ENCODE measurements at places on chromosomes 4 and X. TPM values are rescaled to one million over a fixed set of nuclear protein-coding genes. Genes with fewer than 3 reads are reported as not detected.
A peak's percentile ranks its signal among the peaks of the same experiment; 100 is the strongest.

The RTL3 gene
- not detected for total RNA-seq

The APELA gene
- total RNA-seq, result not detected

The STOX2 gene
- total RNA-seq, result 49.2 TPM

The PHKA1 gene
- total RNA-seq, result 2.3 TPM

The MID2 gene
- 13.6 TPM for total RNA-seq

The SPIN2A gene
- total RNA-seq, result 0.54 TPM

The MTNR1A gene
- total RNA-seq, result not detected

The MAMLD1 gene
- total RNA-seq, result 1.1 TPM

The NXF2B gene
- 0.39 TPM for total RNA-seq

The RNF128 gene
- 12.0 TPM for total RNA-seq

The MAGEA10 gene
- not detected for total RNA-seq

The CYSLTR1 gene
- 5.4 TPM for total RNA-seq

The KCND1 gene
- total RNA-seq, result 3.1 TPM

DNA sequence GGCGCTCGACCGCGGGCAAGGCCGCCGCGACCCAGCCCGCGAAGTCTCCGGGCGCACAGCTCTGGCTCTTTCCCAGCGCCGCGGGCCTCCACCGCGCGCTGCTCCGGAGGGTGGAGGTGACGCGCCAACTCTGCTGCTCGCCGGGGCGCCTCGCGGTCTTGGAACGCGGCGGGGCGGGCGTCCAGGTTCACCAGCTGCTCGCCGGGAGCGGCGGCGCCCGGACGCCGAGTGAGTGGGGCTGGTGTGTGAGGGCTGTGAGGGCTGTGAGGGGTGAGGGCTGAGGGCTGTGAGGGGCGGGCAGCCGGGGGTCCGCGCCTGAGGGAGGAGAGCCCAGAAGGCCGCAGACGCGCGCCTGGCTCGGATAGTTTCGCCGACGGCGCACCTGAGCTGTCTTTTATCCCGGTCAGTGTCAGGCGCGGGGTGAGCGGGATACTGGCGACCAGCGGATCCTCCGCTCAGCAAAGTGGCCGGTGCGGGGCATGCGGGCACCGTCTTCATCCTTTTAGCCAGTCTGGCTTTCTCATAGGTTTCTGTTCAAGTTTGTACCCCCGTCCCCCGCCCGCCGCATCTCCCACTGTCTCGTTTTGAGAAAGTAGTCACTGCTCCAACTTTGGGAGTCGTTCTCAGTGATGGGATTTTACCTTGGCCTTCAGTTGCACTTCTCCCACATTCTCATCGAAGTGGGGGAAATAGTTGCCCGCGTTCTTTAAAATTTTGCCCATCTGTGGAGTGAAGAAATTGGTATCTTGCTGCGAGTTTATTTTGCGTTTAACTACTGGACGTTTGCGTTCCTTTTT is 586 bp downstream of the HERC5 start:
- DNase-seq, result peak; percentile 28

- no peak for DNase-seq
These were observed 29.6 kb downstream of the TRIM2 start for GRCh38 chr4:153233761-153234371.

DNA sequence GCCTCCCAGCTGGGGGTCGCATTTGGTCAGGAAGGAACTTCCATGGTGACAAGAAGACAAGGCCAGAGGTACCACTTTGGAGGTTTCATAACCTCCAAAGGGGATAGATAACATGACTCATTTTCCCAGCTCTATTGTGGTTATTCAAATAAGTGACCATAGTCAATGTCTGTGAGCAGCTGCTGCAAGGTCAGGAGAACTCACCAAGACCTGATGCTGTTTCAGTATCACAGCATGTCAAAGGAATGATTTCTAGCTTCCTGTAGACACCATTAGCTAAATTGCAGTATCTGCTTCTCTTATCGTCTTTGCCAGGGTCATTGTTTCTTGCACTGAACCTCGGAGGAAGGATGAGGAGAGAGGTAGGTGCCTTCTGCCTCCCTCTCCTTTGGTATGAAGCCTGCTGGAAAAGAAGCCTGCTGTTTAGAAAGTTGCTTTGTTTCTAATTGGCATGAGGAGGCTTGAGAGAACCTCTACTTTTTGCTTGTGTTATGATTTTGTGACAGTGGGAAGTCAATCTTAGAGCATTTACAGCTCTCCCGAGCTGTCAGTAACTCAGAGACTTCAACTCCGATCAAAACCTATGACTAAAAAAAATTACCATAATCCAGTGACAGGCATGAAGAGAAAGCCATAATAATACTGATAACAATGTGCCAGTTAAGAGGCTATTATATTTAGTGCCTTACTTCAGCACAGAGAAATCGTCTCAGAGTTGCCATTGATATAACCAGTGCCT is 38.0 kb upstream of the GATB start:
- DNase-seq, result no peak

DNA sequence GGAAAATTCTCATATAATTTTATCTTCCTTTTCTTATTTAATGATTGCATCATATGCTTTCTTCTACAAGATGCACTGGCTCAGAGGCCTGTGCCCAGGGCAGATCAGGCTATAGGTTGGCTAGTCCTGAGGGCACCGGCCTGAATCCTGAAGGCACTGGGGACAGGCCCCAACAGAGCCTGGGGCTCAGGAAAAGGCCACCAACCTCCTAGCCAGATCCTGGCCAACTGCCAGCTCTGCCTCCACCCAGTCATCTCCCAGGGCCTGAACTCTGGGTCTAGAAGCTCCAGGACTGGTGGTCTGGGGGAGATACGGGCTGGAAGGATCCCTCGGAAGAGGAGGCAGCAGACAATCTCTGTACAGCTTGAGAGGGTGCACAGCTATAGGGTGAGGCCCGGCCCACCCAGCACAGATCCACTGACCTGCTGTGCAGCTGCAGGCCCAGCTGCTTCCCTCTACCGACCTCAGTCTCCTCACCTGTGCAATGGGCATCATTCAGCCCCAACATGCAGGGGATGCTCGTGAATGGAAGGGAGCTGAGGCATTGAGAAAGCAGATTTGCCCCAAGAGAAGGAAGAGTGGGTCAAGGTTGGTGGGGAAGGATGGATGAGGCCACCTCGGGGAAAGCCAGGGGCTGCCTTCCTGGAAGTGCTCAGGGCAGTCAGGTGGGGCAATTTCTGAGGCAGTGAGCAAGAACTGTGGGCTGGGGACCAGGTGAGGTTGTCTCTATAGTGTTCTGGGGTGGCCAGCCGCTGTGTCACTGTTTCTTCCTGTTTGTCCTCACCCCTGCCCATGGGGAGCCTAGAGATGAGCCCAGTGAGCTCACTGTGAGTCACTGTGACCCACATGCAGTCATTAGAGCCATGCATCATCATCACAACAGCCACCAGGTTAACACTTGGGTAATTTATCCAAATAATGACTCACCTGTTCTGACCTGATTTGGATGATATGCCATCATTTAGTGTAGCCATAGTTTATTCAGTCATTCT is 22.4 kb upstream of the XAGE2 start:
- no peak for DNase-seq

- no peak for DNase-seq
These were observed 85.6 kb downstream of the CASP3 start for GRCh38 chr4:184563621-184564020.

GRCh38 chr4:155773196-155773800 is 14.5 kb downstream of the GUCY1B1 start:
- no peak for DNase-seq

DNA sequence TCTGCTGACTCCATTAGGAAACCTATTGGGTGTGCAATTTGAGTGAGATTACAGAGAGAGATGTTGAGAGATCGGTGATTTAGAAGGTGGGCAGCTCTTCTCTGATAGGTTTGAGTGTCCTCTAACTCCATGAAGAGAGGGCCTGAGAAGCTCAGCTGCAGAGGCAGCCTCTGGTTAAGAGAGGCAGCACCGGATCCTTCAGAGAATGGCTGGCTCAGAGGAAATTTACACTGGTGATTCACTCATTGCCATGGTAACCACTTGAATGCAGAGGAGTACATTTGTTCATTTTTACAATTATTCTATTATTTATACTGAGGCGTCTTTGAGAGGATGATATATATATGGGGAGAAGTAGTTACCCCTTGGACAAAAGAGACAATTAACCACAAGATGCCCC is 171.7 kb downstream of the PDGFRA start:
- DNase-seq, result peak; percentile 30

DNA sequence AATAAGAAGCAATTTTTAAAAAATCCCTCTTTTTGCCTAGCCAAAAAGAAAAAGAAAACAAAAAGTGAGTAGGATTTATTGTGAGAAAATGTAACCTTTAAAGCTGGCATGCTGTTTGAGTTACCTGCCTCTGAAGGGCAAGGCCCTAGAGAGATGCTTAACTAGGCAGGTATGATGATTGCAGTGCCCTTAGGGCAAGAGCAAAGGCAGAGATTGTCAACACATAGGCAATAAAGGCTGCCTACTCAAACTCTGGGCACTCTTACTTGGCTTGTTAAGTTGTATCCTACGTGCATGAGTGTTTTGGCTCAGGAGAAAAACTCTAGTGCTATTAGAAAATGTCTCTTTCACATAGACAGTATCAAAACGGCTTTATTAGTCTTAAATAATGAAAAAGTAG is 306.0 kb downstream of the RPA4 start:
- DNase-seq, result no peak

- DNase-seq, result no peak
These were observed 362.3 kb downstream of the PABPC4L start for GRCh38 chr4:133839326-133839725.

GRCh38 chrX:11406109-11406765 is 113.0 kb downstream of the AMELX start:
- DNase-seq, result no peak

DNA sequence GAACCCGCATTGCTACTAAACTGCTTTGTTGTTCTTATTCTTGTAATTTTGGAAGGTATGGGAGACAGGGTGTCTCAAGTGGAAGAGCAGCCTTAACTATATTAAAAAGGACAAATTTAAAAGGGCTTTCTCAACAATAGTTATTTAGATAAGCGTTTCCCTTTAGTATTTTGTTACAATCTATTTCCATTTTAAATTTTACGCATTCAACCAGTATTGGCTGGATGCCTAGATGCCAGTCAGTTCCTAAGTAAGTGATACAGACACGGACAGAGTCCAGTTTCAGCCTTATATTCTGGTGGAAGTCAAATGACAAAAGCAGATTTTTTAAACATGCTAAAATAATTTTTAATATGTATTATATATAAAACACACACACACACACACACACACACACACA is 28.3 kb downstream of the FAT1 start:
- no peak for DNase-seq

GRCh38 chrX:105876658-105877057 is 54.3 kb downstream of the NRK start:
- no peak for DNase-seq

- DNase-seq, result no peak
These were observed 56.7 kb downstream of the FNIP2 start for GRCh38 chr4:158825433-158826036.

GRCh38 chr4:38610521-38610920 is 53.5 kb upstream of the KLF3 start:
- no peak for DNase-seq

DNA sequence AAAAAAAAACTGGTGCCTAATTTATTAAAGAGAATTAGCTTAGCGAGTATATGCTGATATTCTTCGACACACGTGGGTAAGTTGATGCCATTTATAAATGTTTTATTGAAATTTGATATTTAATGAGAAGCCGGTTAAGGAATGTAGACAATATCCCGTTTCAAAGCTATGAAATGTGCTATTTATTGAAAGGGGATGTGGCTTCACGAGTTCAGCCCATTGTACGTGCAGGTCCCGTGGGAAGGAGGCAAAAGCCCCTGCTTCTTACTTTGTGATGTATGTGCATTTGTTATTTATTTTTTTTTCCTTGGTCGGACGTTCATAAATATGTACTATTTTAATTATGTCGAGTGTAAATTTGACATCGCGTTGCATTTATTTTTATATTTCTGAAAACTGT is 20.2 kb downstream of the SHOX start:
- DNase-seq, result no peak

GRCh38 chr4:73844345-73844744 is 7.9 kb downstream of the CXCL6 start:
- no peak for DNase-seq

- no peak for DNase-seq
These were observed 120.5 kb downstream of the CAMK2D start for GRCh38 chr4:113641025-113641431.

DNA sequence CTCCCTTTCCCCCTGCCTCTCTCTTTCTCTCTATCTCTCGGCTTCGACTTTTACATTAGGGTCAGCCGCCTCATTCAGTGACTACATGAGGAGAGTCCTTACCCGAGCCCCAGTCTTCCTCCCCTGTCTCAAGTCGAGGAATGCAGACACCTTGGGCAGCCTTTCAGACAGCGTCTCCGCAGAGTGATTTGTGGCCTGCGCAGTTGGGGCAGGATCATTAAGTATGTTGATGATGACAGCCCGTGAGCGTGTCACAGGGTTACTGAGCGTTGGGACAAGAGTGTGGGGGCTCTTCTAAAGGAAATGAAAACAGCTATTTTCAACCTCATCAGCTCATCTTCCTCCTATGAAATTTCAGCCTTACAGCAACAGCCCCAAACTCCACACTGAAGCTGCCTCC is 312.1 kb upstream of the GATB start:
- no peak for DNase-seq

DNA sequence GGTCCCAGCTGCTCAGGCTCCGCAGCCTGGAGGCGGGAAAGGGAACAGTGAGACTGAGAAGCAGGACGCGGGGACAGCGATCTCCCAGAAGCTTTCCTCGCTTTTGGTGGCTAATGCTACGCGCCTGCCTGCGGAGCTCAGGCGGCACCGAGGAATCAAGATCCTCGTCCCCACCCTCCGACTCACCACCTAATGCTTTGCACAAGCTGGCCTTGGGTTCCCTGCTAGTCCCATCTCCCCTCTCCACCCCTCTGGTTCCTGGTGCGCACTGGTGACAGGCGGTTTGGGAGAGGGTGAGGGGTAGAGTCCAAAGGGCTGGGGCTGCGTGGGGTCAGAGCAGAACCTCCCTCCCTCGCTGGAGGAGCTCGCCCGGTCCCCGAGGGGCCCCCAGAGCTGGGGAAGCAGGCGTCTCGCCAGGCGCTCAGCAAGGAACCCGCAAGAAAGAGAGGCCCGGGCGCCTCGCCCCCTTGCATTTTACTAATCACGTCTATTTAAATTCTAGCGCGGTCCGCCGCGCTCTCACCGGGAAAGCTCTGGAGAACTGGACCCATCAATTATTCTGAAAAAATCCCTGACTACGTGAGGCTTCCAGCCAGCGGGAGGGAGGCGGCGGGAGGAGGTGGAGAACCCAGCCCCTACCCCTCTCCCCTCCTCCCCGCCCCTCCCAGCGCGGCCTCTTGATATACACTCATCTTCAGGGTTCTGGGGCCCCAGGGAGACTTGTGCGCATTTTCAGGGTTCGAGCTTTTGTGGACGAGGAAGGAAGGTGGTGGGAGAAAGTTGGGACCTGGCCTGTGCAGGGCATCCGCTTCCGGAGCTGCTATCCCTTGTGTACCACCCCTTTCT is 9.1 kb downstream of the POU4F2 start:
- peak; percentile 55 for DNase-seq

GRCh38 chr4:168933423-168933822 is 76.6 kb downstream of the CBR4 start:
- no peak for DNase-seq

GRCh38 chr4:83124111-83124780 is 9.7 kb upstream of the PLAC8 start:
- DNase-seq, result peak; percentile 47

GRCh38 chr4:1271686-1272085 is 18.0 kb upstream of the MAEA start:
- no peak for DNase-seq

GRCh38 chrX:115402299-115402698 is 112.8 kb downstream of the LUZP4 start:
- DNase-seq, result no peak
